ENCODE measurements at places on chromosomes 3 and 15.

DNA sequence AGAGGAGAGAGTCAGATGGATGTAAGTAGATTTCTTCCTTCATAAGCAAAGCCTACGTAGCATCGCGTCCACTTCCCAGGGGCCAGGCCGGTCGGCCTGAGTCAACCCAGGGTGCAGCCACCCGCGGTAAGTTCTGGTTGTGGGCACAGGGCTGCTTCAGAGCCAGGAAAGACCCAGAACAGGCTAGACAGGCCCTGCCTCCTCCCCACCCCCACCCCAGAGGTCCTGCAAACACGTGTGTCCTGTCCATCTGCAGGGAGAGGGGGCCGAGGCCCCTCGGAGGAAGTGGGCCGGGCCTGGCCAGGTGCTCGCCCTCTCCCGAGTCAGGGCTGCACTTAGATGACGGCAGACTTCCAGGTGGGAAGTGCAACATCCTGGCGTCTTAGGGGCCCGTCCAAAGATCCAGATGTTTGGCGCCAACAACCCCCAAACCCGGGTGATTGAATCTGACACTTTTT, 100.8 kb upstream of the ALDH1A3 start:
- H3K27me3 ChIP-seq = no peaks in the 10 kb centered on the region
- no peaks in the 10 kb centered on the region for H3K36me3 ChIP-seq
- H3K4me1 ChIP-seq = no peaks in the 10 kb centered on the region
- H3K27ac ChIP-seq = no peak overlapping the region
- no peak for DNase-seq

DNA sequence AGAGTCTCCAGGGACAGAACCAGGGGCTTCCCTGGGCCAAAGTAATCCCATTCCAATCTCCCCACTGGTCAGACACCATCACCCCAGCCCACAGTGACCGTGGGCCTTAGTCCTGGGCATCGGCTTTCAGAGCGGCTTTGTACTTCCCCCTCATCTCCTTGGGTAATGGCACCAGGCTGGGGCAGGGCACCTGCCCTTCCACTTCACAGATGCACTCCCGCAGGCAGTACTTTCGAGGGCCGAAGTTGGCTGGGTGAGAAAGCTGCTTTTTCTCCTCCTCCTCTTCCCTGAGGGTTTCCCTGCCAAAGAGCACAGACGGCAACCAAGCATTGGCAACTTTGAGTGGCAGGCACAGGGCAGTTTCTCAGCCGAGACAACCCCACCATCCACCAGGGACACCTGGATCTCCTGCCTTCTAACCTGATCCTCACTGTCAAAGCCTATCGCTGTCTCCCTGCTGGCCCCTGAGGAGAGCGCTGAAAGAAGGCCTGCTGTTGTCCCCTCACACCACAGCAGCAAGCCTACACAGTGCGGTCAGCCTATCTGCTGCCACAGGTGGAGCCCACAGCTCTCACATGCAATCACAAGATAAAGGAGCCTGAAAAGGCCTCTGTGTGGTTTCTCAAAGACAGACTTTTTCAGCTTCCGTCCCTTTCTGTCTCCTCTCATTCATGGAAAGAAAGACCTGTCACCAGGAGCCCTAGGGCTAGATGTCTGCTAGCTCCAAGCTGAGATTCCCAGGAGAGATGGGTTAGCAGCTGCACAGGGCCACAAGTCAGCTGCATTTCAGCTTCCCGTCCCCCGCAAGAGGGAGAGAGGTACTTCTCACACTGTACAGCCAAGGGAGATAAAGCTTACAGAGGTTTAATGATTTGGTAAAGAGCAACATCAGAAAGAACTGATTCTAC, 12.5 kb downstream of the MRPS25 start:
- H3K4me3 ChIP-seq = no peak overlapping the region
- no peak for DNase-seq
- H3K36me3 ChIP-seq = peaks cover 82% of the 10 kb centered on the region
- no peaks in the 10 kb centered on the region for H3K27me3 ChIP-seq
- no peak overlapping the region for H3K27ac ChIP-seq
- no peaks in the 10 kb centered on the region for H3K4me1 ChIP-seq

GRCh38 chr15:72784456-72784876, 908 bp upstream of the ADPGK start:
- no peaks in the 10 kb centered on the region for H3K27me3 ChIP-seq
- H3K36me3 ChIP-seq = peaks cover 24% of the 10 kb centered on the region
- peaks cover 33% of the 10 kb centered on the region for H3K4me1 ChIP-seq
- H3K4me3 ChIP-seq = peak overlapping the region; percentile 52
- no peak for DNase-seq

GRCh38 chr3:200758-201325, 4.3 kb downstream of the CHL1 start:
- H3K4me3 ChIP-seq = no peak overlapping the region
- no peak for DNase-seq
- no peaks in the 10 kb centered on the region for H3K27me3 ChIP-seq
- H3K36me3 ChIP-seq = no peaks in the 10 kb centered on the region
- no peaks in the 10 kb centered on the region for H3K4me1 ChIP-seq
- H3K27ac ChIP-seq = no peak overlapping the region

- no peak overlapping the region for H3K27ac ChIP-seq
- no peak overlapping the region for H3K4me3 ChIP-seq
- H3K27me3 ChIP-seq = no peaks in the 10 kb centered on the region
- H3K4me1 ChIP-seq = peaks cover 1% of the 10 kb centered on the region
- DNase-seq = no peak
- H3K36me3 ChIP-seq = no peaks in the 10 kb centered on the region
Observed at GRCh38 chr3:59064276-59064675, 14.5 kb upstream of the CFAP20DC start.

GRCh38 chr3:31878231-31878838, 102.7 kb downstream of the OSBPL10 start:
- H3K4me1 ChIP-seq = no peaks in the 10 kb centered on the region
- no peaks in the 10 kb centered on the region for H3K27me3 ChIP-seq
- no peak overlapping the region for H3K27ac ChIP-seq
- DNase-seq = no peak
- H3K4me3 ChIP-seq = no peak overlapping the region
